ENCODE measurements at places on chromosomes 5 and 9.

DNA sequence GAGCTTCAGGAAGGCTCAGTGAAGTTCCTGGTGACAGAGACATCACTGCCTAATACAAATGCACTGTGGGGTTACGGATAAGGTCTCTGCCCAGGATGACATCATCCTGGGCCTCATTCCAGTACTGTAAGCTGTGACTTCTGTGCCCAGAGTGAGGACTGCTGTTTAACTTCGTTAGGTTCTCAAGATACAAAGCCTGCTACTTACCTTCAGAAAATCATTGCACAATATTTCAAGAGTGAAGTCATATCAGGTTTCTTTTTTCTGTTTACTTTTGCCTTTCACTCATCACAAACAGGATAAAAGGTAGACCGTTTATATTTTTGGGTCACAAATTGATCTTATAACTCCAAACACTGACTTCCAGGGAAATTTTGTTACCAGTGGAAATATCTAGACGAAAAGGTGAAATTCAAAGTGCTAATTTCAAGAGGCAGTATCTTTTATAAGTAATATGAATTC is 241.2 kb downstream of the PIK3R1 start:
- DNase-seq, result no peak

DNA sequence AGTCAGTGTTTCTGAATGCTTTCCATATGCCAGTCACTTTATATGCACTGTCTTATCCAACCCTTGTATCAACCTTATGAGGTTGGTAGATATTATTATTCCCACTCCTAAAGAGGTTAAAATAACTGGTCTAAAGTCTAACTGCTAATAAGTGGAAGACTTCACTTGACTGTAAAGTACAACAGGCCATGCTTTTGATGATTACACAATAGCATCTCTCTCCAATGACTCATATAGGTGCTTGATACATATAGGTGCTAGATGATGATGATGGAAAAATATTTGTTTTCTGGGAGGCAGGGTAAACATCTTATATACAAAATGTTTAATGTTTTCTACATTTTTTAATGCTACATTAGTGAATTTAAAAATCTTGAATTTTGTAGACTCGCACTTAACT is 75.9 kb upstream of the NR3C1 start:
- no peak for DNase-seq

DNA sequence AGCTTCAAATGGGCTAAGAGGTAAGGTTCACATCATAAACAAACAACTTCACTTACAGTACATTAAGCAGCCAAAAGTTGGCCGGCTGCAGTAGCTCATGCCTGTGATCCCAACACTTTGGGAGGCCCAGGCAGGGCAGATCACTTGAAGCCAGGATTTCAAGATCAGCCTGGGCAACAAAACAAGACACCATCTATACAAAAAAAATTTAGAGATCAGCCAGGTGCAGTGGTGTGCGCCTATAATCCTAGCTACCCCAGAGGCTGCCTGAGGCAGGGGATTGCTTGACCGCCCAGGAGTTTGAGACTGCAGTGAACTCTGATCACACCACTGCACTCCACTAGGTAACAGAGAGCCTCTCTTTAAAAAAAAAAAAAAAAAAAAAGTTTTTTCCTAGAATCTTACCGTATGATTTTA is 16.9 kb downstream of the UBTD2 start:
- no peak for DNase-seq

DNA sequence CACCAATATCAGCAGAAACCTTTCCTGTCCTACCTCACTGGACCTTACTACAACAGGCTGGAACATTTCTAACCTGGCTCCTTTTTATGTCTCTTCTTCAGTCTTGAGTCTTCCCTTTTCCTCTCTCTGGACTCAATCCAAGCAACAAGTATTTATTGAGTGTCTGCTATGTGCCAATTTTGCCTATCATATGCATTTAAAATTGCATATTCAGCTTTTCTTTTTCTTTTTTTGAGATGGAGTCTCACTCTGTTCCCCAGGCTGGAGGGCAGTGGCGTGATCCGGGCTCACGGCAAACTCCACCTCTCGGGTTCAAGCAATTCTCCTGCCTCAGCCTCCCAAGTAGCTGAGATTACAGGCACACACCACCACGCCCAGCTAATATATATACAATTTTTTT is 65.8 kb downstream of the MEIKIN start:
- DNase-seq, result no peak

DNA sequence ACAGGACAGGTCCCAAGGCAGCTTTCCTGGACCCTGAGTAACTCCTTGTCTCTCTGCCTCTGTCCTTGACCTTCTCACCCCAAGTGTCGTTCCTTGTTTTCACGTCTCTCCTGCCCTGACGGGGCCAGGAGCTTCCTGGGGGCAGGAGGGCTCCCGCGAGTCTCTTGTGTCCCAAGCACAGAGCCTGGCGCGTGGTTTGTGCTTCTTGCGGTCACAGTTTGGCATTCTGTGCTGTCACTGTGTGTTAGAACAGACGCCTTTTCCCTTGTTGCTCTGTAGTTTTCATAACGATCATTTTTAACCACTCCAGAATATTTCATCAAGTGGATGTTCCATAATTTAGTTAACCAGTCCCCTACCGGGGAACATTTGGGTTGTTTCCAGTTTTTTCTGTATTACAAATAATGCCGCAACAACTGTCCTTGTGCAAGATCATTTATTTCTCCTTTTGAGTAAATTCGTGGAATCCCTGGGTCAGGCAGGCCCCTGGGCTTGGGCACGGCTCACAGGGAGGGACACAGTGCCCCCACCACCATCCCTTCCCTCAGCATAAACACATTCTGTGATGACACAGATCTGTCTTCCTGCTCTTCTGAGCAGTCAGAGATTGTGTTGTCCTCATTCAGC is 71.9 kb downstream of the TSPAN17 start:
- DNase-seq, result no peak

- no peak for DNase-seq
These were observed 104.6 kb upstream of the IL6ST start for GRCh38 chr5:56099346-56099745.

GRCh38 chr9:22098643-22099332 is 89.7 kb upstream of the CDKN2B start:
- DNase-seq, result no peak

DNA sequence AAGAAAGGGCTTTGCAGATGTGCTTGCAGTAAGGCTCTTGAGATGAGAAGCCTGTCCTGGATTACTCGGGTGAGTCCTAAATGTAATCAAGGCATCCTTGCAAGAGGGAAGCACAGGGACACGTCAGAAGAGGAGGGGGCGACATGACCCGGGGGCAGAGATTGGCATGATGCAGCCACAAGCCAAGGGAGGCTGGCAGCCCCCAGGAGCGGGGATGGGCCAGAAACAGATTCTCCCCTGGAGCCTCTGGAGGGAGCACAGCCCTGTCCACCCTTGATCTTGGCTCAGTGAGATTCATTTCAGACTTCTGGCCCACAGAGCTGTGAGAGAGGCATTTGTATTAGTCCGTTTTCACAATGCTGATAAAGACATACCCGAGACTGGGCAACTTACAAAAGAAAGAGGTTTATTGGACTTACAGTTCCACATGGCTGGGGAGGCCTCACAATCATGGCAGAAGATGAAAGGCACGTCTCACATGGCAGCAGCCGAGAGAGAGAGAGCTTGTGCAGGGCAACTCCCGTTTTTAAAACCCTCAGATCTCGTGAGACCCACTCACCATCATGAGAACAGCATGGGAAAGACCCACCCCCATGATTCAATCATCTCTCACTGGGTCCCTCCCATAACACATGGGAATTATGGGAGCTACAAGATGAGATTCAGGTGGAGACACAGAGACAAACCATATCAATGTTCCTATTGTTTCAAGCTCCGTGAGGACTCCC is 76.1 kb downstream of the ADAMTS2 start:
- DNase-seq, result no peak

- DNase-seq, result no peak
These were observed 184.5 kb upstream of the TLE4 start for GRCh38 chr9:79387101-79387835.

DNA sequence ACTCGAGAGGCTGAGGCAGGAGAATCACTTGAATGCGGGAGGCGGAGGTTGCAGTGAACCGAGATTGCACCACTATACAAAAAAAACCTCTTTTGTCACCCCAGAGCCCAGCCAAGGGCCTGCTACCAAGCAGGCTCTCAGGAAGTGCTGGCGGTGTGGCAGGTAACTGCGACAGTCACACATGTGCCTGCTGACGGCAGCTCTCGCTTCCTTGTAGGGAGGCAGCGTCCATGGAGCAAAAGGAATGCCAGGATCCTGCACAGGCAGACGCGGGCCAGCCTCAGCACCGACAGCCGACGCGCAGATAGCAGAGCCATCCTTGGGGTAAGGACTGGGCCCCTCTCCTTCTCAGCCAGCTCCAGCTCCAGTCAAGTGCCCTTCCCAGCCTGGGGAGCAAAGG is 3.9 kb downstream of the LRRC8A start:
- no peak for DNase-seq

DNA sequence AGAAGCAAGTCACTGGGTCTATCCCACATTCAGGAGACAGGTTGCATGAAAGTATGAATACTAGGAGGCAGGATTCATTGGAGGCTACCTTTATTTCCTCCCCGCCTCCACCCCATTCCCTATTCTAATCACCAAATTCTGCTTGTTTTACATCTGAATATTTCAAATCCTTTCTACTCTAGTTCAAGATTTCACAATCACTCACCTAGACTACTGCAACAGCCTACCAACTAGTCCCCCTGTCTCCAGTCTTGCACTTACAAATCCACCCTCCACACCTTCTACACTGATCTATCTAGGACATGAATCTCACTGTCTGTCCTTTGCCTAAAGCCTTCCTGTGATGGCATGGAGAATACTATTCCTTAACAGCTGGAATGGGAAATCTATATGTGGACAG is 6.4 kb upstream of the KIF27 start:
- no peak for DNase-seq

DNA sequence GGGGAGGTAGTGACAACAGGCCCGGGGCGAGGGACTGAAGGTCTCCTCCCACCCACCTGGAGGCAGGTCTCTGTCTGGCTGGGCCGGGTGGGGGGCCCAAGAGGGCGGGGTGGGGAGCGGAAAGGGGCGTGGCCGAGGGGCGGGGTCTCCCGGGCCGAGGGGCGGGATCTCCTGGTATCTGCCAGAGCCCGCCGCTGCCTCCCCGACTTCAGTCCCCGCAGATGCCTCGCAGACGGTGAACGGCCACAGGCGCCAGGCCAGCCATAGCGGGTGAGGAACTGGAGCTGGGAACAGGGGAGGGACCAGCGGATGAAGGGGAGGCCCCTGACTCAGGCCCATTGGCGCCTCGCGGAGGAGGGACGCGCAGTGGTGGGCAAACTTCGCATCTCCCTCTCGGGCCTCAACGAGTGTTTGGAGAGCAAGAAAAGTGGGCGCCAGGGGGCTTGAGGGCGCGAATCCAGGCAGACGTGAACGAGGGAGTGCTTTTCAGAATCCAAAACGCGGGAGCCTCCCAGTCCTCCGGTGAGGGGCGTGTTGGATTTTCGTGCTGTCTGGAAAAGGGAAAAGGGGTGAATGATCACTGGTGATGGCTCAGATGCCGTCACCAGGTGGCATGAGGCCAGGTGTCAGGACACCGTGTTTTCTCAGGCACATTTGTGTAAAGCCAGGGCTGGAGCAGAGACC is at the start of gene ADGRD2:
ADGRD2 (plus strand) TSS at position 211 of the 684 bp plus-strand sequence. CDS start 1,216 bp downstream, outside the sequence.
- peak; percentile 30 for DNase-seq

DNA sequence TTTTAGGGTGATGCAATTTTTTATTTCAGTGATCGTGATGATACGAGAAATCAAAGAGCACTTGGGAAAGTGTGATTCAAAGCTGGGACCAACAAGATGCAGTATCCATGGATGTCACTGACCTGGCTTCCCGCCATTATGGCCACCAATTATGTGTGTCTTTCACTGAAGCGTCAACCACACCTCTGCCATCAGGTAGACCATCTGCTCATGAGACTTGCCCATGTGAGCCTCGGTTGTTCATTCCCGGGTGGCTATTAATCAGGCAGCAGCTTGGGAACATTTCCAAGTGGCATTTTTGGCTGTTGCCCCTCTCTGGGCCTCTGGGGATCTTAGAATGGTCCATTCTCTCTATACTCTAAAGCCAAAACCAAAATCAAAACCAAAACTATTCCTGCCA is 436.0 kb upstream of the ADAMTSL1 start:
- no peak for DNase-seq

Measured in activated naive CD4-positive, alpha-beta T cell treated with anti-CD3 and anti-CD28 coated beads, Interleukin-2, amount 10 ng/mL, durations not matched to agents 7 days and 5 days (primary cell).